ENCODE measurements at places on chromosomes 3 and 15.

DNA sequence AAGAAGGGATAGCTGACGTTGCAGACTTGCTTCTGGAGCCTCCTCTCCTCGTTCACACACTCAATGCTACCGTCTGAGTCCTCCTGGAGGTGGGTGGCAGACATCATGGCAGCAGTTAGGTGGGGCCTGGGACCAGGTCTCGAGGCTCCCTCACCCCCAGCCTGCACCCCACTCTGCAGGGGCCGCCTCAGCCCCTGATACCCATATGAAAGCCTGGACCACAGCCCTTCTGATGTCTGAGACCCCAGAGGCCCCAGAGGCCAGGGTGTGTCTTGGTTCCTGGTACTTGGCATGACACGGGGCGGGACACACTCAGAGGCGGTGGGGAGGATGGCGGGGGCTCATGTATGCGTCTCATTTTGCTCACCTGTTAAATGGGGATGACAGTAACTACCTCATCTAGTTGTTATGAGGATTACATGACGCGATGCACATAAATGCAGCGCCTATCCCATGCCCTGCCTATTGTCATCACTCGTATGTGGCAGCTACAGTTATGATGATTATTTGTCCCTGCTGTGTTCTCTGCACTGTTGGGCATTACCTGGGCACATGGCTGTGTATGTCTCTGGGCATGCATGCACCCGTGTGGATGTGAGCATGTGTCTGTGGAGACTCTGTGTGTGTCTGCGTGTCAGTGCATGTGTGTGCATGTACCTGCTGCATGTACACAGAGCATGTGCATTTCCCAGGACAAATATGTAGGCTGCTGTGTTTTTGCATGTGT, 39.9 kb downstream of the FEM1B start:
- DNase-seq, result no peak

DNA sequence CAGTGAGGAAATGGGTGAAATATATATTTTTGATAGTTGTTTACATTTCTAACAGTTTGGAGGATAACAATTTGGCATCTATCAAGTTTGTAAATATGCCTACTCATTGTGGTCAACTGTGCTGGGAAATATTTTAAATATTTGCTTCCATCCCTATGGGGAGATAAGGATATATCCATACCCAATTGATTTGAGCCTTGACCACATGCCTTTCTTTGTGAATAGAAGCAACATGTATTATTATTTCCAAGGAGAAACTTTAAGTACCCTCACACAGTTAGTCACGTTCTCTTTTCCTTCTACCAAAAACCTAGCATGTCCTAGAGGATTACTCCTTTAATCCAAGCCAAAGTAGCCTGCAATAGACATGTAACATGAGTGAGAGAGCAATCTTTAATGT, 245.4 kb upstream of the CBLB start:
- DNase-seq, result no peak

- DNase-seq, result peak; percentile 12
Observed at GRCh38 chr15:37134699-37135131, 34.4 kb upstream of the MEIS2 start.

DNA sequence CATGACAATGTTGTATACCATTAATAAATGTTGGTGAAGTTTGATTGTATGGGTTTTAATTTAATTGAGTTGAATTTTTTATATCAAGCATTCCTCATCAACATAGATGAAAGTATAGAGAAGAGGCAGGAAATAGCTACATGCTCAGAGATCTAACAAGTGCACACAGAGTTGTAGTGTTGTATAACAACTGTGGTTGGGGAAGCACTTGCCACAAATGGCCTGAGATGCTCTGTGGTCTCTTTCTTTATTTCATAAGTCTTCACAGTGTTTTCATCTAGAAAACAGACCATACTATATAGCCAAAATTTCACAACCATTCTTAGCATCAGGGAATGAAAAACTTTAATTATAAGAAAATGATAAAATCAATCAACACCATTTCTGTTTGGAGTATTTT, 682.6 kb upstream of the NECTIN3 start:
- no peak for DNase-seq

DNA sequence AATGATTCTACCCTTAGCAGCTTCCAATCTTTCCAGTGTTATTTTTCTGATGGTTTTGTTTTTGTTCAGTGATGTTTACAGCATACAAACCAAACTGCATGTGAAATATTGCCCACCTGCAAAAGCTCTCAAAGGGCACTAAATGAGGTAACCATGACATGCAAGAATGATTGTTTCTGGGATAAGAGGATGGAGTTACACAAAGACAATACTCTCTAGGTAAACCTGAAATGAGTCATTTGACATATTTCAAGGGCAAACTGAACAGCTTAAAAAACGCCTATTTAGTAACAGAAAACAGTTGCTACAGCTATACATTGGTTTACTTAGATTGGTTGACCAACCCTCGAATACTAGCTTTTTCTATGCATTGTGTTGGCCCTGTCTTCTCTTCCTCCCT, 481.7 kb downstream of the ZPLD1 start:
- DNase-seq, result no peak

DNA sequence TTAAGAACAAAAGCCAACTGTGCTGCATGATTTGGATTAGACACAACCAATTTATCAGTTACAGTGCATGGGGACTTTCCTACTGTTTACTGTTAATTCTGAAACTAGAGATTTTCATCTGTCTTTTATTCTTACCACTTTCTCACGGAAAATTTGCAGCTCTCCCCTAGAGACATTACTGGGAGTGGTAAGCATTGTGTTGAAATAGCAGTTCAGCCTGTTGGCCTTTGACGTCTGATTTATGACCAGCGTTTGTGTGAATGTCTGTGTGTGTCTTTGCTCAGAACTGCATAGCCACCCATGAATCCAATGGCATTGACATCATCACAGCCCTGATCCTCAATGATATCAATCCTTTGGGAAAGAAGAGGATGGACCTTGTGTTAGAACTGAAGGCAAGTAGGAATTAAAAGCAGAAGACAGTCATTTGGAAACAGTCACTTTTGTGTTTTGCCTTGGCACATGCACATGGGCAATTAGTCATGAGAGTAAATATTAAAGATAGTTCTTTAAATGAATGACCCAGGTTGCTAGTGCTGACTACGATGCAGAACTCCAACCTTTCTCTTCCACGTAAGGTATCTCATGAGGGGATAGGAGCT, 202.2 kb upstream of the BHLHE40 start:
- no peak for DNase-seq

DNA sequence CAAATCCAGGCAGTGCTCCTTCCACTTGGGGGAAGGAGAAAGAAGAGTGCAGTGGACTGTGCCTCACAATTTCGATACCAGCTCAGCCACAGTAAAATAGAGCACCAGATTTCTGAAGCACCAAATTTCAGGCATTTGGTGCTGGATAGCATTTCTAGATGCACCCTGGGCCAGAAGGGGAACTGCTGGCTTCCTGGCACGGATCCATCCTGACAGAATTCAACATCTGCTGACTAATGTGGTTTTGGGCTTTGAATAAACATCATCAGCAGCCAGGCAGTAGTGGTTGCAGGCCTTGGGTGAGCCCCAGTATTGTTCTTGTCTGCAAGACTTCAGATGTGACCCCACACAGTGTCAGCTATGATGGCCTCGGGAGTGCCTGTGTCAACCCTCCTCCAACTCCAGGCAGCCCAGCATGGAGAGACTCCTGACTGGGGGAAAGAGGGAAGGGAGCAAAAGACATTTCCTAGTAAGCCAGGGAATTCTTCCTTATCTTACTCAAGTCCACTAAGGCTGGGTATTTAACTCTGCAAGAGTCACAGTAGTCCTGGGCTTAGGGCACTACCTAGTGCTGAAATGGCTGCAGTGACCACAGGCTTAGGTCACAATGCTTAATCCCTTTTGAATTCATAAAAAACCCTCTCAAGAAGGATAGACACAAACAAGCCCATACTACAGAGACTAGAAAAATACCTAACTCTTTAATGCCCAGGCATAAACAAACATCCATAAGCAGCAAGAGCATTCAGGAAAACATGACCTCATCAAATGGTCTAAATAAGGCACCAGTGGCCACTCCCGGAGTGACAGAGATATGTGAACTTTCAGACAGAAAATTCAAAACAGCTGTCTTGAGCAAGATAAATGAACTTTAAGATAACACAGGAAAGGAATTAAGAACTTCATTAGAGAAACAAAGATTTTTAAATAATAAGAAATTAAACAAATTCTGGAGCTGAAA, 74.7 kb downstream of the SPATA16 start:
- no peak for DNase-seq

DNA sequence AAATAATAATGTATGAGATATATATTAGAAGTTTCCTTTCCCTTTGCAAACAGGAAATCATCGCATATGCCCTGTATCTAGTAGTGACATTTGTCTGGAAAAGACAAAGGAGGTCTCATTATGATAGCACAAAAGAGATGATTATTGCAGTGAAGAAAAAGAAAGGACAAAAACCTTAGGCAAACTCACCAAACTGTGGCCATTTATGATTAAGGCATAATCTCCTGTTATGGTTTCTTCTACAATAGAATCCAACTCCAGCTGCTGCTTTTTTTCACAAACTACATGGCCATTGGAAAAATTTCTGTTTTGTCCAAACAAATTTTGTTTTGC, 218.2 kb downstream of the ATP8B4 start:
- no peak for DNase-seq

DNA sequence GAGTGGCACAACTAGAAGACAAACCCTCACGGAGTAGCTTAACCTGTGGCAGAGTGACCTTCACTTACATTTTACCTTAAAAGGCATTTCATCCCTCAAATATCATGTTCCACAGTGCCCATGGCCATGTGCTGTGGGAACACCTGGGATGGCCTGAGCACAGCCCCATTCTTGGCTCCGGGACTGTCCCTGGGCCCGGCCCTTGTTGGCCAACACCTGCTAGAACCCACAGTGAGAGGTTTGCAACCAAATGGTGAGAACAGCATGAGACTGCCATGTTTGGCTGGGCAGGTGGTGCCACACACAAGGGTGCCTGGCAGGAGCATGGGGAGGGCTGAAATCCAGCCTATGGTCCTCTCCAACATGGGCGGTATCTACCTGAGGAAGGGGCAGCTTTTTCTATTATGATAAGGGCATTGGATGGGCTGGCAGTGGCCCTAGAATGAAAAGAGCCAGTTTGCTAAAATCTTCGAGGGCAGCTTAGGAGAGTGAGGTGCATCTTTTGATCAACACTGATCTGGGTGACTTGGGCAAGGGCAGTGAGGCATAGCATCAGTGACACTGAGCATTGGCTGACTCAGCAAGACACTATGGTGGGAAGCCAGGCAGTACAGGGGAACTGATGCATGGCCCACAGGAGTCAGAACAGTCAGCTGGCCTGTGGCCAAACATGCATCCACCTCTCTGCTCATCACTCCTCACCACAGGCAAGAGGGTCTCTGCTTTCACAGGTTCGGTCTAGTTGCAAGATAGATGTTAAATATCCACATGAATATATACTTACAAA, 53.9 kb downstream of the SYNM start:
- DNase-seq, result no peak

DNA sequence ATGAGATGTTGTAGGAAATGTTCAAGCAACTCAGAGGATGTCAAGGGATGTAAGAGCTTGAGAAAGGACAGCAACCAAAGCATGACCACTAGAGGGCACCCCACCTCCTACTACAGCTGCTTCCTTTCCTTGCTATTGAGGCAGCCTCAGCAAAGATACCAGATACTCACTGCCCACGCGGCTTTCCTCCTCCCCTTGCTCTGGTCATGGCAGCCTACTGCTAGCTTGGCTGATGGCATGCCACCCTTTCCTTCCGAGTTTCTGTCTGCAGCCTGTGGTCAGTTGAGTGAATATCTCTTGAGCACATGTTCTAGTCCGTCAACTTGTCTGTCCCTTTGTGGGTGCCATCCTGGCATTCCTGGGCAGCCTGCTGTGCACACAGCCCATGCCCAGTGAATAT, 4.4 kb upstream of the CXCR6 start:
- peak; percentile 86 for DNase-seq

GRCh38 chr15:79451361-79451999, 19.3 kb downstream of the MINAR1 start:
- DNase-seq, result no peak

DNA sequence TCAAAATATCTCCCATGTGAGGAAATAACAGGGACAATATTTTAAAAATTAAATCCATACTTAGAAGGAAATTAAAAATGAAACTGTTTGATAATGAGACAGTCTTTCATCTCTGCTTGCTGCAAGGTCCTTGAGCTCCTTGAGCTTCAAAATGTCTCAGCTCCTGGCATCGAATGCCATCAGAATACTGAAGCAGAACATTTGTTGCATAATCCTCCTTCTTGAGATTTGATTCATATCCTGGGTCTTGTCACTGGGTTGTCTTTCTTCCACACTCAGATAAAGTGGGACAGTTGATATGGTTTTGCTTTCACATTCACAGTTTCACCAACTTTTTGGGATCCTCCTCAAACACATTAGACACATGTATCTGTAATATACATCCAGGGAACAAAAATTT, 27.8 kb downstream of the COL8A1 start:
- no peak for DNase-seq

GRCh38 chr3:16136055-16136454, 38.4 kb upstream of the GALNT15 start:
- no peak for DNase-seq

DNA sequence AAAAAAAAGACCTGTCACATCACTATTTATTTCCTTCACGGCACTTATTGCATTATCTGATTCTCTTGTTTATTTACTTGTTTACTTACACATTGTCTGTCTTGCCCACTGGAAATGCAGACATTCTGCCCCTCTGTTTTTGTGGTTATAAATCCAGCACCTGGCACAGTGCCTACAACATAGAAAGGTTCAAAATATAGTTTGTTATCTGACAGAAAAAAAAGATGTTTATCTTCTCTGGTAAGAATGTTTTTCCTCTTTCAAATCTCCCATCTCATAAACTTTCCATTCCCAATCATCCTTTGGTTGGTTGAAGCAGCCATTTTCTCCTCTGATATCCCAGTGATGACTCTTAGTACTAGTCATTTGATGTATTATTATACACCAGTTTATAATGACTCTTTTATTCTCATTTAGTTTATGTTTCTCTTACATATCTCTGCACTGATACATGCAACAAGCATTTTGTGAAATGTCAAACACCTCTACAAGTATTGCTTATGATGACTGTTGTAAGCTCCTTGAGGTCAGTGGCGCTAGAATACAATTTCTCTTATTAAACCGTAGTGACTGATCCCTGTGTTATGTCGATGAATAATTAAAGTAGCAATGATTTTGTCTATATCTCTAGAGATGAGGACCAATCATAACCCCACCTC, 398.4 kb upstream of the TBL1XR1 start:
- DNase-seq, result no peak
